Thyroid gland (tissue), 4 donors: ENCODE measurements at places on chromosomes 2 and 18.

DNA sequence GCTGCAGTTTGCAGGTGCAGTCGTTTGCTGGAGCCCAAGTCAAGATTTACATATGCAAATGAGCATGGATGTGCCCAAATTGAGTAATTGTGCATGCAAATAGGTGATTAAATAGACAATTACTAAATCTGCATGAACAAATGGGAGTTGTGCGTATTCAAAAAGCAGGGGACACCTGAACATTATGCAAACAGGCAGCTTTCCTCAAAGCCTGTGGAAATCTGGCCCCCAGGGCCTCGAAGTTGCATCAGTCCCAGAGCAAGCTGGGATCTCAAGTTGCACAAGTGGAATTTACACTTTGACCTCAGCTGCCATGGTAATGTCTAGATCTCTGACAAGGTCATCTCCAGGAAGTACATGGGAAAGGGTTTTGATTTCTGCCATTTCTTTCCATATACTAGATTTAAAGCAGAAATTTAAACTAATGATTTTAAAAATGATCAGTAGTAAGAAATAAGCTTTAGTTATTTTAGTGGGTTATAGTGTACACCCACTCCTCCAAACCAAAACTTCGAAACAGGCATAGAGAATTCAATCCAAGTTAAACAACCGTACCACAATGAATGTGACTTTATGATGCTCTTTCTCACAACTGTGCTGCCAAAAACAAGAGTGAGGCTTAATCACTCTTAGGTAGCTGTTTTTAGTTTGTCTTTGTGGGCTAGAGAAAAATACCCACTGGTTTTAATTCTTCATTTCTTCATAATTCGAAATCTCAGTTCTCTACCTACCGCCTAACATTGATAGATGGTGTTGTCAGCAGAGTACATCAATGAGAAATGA lies 110.7 kb downstream of the RND3 start:
- DNase-seq = no peak

DNA sequence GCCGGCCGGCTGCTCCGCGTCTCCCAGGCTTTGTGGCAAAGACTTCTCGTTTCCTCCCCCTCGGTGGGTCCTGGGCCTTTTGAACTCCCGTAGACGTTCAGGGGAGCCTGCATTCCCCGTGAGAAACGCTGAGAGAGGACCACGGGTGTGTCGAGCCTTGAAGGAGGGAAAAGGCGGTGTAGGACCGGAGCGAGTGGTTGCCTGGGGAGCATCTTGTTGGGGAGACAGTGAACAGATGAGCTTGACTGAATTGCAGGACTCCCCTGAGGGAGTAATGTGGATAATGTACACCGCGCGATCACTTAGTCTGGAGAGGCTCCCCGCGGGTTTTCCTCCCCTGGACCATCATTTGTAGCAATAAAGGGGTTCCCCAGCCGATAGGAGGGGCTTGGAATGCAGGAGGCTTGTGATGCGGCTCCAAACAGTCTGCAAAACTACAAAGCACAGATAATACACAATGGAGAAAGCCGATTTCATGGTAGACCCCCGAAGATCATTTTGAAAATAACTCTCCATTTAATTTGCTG lies 769 bp downstream of the ALMS1 start:
- DNase-seq = no peak

GRCh38 chr2:134258684-134259388 lies 5.0 kb downstream of the MGAT5 start:
- DNase-seq = no peak

GRCh38 chr2:214896274-214896673 lies 86.8 kb upstream of the BARD1 start:
- no peak for DNase-seq

GRCh38 chr2:95264624-95265023 lies 9.6 kb upstream of the PROM2 start:
- DNase-seq = peak; percentile 23

DNA sequence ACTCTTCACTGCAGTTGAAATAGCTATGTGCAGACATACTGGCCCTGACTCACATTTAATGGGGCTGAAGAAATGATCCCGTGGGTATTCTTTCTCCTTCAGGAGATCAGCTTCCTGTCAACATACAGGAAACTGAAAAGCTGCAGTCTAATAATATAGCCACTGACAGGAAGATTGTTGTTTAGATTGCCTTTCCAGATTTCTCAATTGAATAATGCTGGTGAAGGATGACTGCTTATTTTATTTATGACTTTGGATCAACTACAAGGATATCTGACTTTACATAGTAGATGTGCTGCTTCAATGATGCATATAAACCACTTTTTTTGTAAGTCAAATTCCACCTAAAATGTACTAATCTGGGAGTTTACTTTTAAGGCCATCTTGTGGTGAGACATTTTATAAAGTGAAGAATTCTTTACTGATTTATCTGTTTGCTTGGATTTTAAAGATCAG lies 93.4 kb upstream of the MAP4K3 start:
- no peak for DNase-seq

DNA sequence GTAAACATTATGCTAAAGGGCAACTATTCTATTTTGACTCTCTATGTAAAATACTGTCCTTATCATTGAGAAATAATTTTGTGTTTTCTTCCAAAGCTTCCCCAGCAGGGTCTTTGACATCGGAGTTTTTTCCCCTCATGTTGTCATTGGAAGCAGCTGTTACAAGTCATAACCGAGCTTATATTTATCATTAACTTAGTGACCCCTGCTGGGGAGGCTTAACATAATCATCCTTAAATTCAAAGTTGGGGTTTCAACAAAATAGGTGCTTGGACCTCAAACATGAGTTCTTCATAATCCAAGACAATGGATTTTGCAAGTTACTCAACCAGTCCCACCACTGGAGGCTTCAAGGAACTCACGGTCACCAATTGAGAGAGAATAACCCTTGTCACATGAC lies 330.9 kb downstream of the DCC start:
- DNase-seq = no peak

DNA sequence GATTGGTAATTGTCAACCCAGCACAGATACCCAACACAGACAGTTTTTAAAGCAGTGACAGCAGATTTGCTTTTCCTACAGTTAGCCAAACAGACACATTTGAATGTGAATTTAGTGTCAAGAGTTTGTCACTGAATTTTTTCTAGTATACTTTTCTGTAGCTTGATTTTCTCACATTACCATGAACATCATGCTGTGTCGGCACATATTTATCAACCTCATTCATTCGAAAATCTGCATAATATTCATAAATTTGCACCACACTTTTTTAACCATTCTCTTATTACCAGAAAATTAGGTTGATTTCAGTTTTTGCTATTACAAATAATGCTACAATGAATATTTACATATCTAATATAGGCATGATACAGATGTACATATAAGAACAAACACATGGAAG lies 27.0 kb upstream of the DSG3 start:
- no peak for DNase-seq

DNA sequence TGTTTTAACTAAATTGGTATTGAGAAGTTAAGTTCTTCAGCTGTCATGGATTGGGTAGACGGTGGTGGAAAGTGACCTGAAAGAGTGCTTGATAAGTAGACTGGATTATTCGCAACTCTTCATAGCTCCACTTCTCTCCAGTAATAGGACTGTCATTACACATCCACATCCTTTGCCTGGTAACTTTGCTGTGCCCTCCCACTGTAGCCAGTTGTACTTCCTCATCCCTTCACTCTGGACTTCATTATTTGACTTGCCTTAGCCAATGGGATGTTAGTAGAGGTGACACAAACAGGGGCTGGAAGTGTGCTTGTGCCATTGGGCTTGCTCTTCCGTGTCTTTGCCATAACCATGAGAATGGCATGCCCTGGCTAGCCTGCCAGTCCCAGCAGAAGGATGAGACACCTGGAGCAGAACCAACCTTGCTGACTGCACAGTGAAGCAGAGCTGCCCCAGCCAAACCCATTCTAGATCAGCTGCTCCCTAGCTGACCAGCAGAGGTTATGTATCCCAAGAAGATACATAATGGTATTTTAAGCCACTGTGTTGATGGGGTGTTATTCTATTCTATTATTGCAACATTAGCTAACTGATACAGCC lies 16.9 kb downstream of the QPCT start:
- DNase-seq = no peak

GRCh38 chr2:233303252-233303651 lies 4.4 kb upstream of the SAG start:
- no peak for DNase-seq

GRCh38 chr2:9178904-9179571 lies 27.6 kb upstream of the ASAP2 start:
- peak; percentile 75 for DNase-seq

- DNase-seq = no peak
These were observed 5.1 kb upstream of the WIPF1 start for GRCh38 chr2:174602745-174603144.

DNA sequence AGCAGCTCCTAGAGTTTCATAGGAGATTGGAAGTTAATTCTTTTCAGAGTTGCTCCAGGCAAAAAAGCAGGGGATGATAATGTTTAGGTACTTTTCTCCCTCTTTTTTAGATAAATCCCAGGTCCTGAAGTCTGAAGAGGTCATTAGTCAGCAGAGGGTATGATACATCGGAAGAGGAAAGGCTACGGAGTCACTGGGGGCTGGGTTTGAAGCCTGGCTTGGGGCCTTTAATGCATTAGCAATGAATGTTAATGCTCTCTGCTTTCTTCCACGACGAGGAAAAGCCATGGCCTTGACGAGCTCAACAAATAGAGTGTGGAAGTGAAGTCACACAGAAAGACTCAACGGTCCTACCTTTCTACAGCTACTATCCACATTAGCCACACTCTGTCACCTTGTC lies 235.1 kb downstream of the NCKAP5 start:
- no peak for DNase-seq

- no peak for DNase-seq
These were observed 41.6 kb downstream of the ZBTB7C start for GRCh38 chr18:48367557-48367956.

DNA sequence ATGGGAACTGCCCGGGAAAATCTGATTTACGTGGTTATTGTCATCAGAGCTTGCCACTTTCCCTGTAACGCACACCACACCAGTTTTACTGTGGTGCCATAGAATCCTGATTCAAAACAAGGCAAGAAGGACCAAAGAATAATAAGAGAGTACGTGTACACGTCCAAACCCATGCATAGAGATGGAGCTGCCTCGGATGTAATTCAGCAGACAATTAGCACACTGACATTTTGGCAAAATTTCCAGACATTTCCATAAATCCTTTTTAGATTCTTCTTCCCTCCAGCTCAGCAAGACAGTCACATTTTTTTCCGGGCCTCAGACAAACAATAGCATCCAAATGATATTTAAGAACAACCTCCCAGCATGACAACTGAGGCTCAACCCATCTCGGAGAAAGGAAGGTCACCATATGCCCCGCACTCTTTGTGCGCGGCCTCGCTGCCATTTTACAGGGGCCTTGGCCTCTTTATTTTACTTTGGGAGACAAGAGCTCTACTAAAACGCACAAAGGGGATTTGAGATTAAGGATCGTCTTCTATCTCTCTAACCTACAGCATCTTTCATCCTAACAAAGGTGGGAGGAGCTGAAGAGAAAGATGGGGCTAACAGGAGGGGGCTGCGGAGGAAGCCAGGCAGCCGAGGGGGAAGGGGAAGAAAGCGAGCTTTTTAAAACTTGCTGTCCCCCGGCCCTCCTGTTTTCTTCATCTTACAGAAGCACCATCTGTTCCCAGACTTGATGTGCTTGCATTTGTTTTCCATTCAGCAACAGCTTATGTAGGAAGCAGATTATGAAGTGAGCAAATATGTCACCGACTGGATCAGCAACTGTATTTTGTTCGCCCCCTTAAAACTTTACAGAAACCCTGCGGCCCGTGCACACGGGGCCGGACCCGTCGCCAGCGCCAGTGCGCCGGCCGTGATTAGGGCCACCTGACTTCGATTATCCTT lies 61.0 kb downstream of the CDCA7 start:
- no peak for DNase-seq

DNA sequence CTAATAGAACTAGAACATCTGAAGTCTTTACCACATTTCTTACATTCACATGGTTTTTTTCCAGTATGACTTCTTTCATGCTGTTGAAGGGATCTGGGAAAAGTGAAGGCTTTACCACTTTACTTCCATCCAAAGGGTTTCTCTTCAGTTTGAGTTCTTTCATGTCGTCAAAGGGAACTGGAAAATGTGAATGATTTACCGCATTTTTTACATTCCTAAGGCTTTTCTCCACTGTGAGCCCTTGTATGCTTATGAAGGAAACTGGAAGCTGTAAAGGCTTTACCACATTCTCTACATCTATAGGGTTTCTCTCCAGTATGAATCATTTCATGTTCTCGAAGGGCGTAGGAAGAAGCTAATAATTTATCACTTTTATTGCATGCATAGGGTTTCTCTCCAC lies 46.7 kb downstream of the NBEAL1 start:
- DNase-seq = no peak

DNA sequence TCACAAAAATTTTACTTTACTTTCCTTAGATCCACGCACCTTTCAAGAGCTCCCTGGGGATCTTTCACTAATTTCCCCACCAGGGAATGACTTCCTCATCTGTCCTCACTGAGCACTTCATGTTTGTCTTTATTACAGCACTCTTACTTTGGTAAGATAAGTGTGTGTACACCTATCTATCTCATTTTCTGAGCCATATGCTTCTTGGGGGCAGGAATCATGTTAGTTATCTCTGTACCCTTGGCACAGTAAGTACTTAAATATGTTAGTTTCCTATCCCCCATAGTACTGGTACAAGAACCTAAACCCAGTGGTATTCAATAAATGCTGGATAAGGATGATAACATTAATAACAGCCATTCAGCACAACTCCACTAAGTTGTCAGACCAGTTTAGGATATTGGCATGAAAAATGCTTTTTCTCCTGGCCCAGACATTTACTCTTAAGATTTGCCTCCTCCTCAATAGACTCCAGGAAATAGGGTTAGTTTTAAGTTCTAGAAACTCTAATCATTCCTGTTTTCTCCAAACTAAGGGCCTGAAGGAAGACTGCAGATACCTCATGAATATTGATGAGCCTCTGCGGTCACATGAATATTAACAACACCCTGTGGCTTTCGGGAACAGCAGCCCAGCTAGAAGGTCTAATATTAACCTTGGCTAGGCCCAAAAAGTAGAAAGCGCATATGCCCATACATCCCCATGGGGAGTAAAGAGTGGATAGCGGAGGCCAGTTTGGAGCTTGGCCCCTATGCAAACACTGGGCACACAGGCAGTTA lies 38.2 kb downstream of the NHEJ1 start:
- no peak for DNase-seq

- no peak for DNase-seq
These were observed 21.9 kb upstream of the LOXHD1 start for GRCh38 chr18:46678785-46679399.
